Dermis microvascular lymphatic vessel endothelial cell (primary cell): ENCODE measurements at places on chromosomes 11 and 22.

GRCh38 chr11:123461164-123461563 is 31.1 kb downstream of the GRAMD1B start:
- DNase-seq: no peak

DNA sequence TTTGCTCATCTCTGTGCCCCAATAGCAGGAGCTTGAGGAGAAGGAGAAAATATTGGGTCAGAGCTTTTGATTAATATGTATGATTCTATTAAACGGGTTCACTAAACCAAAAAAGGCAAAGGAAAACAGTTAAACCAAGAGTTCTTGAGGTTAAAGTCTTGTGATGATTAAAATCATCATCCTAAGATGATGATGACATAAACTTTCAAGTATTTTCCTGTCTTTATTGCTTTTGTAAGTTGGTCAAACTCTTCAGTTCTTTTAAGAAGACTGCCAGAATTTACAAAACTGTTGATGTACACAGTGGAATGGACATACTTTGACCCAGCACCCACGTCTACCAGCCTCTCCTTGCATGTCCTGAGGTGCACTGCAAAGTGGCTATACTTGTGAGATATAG is 41.0 kb downstream of the FDX1 start:
- no peak for DNase-seq

DNA sequence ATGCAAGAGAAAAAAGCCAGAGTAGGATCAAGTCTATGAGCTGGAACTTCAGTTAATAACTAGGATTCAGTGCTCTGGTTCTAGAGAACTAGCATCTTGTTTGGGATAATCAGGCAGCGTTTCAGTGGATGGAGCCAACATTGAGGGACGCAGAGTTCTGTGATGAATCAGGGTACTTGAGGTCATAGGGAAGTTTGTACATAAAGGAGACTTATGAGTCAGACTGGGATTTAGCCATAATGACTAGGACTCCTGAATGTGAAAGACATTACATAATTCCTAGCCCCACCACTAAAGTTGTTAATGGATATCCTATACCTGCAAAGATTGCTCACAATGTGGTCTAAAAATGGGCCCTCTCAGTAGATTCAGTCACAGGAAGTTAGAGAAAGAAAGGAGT is 6.8 kb downstream of the SLN start:
- DNase-seq: peak; percentile 32

DNA sequence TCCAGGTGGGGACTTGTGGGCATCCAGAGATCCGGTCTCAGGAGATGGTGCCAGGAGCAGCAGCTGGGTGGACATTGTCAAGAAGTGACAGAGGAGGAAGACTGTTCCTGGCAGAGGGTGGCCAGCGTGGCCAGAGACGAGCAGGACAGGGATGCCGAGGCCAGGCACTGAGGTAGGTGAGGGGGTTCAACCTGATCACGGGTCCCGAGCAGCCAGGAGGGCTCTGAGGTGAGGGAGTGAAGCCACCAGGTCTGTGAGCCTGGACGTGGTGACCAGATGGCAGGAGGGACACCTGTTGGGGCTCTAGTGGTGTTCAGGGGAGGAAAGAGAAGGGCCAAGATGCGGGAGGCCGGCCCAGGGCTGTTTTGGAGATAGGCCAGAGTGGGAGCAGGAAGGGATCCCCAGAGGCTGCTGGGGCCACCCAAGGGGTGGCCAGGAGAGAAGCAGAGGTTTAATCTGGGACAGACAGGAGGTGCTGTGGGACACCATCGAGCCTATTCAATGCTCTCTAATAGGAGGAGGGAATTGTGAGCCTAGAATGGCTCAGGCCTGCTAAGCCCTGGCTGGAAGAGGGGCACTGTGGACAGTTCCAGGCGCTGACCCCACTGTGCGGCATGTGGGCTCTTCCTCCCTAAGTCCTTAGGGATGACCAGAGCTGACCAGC is 6.3 kb downstream of the PPM1F start:
- DNase-seq: no peak

GRCh38 chr22:37639070-37639760 is at the start of gene SH3BP1:
Gene SH3BP1, plus strand, starts transcription at chr22:37639669. Its CDS starts 119 bp downstream, at chr22:37639788.
- no peak for DNase-seq

DNA sequence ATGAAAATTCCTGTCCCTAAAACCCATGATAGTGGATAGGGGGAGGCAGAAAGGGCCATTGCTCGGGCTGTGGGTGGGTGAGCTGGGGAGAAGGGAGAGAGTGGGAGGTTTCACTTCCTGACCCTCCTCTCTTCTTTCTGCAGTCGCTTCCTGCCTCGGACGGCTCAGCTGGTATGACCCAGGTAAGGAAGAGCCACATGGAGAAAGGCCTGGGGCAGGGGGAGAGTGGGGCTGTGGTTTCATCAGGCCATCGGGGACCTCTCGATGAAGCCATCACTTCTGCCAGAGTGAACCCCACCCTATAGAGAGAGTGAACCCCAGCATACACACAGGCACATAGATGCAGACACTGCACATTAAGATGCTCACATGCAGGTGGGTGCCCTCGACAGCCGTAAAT is 12.6 kb downstream of the CD5 start:
- no peak for DNase-seq

DNA sequence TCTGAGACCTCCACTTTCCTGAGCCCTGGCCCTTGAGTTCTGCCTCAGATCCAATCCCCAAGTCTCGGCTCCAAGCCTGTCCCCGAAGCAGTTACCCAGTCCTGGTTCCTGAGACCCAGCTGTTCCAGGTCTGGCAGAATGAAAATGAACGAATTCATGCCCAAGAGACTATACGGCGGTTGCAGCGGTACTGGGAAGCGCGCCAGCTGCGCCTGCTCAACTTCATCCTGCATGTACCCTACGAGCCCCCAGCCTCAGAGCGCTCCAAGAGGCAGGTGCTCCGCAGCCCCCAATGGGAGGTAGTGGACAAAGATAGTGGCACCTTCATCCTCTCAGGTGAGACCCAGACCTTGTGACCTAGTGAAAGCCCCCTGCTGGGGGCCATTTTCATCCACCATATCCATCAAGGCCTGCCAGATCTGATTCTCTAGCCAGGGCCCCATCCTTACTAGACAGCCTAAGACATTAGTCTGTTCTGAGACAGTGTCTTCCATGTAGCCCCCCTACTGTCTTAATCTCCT is 42.7 kb downstream of the DNHD1 start:
- no peak for DNase-seq

DNA sequence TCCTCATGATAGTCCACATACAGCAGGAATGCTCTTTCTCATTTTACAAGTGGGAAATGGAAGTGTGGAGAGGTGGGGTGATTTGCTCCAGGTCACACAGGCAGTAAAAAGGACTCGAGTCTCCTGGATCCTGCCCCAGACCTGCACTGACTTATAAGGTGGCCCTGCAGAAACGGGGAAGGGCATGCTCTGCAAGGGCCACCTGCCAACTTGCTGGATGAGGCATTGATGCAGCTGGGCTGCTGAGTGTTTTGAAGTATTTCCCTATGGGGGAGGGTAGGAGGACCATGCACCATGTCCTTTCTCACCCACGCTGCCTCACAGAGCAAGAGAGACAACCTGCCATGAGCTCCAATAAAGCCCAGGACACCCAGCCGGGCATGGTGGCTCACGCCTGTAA is 36.9 kb downstream of the OR6Q1 start:
- no peak for DNase-seq

DNA sequence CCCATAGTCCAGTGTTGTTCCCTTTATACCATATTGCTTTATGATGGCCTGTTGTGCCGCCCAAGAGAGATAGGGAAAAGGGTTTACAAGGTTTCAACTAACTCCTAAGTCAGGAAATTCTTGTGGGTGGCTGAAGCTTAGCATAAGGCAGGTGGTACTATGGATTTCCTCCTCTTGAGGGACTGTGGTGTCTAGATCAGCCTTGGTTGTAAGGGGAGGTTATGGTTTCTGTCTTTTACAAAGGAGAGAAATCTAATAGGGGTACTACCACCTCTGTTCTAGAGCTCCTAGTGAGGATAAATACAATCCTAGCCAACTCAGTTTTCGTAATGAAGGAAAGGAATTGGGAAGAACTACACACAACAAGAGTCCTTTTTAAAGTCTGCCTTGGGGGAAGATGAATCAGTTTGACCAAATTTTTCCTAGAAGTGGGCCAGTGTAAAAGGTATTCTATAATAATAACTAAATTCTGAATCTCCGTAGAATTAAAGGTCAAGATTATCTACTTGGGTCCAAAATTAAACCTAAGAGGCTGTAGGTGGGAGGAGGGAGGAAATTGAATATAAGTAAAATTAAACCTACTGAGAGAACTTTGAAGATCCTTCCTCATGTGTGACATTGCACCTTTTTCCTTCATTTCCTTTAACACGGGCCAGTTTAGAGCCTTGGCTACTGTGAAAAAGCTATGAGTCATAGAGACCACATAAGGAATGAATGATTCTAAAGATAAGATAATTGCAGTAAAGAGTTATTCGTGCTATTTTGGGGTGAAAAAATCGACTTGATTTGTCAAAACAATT is 17.2 kb downstream of the DLAT start:
- DNase-seq: no peak

GRCh38 chr22:36629320-36629719 is 74.2 kb downstream of the CACNG2 start:
- DNase-seq: no peak
